ENCODE measurements at places on chromosomes 7 and 10. TPM values are rescaled to one million over a fixed set of nuclear protein-coding genes. Genes with fewer than 3 reads are reported as not detected.

Gene POLL
- 9.8 TPM for total RNA-seq

Gene KCND2
- total RNA-seq = 5.0 TPM

Gene EPHB6
- under 0.01 TPM for total RNA-seq

Gene CYP2E1
- total RNA-seq = 0.52 TPM

Gene MOGAT3
- total RNA-seq = not detected

Gene SLC16A12
- total RNA-seq = 0.16 TPM

Gene GIMAP4
- not detected for total RNA-seq

Gene SPDYE1
- total RNA-seq = under 0.01 TPM

Gene RAMP3
- 0.17 TPM for total RNA-seq

Gene SLC26A3
- total RNA-seq = not detected

Gene CYP26A1
- not detected for total RNA-seq

Gene PPP1R9A
- total RNA-seq = 0.60 TPM

Gene RPEL1
- under 0.01 TPM for total RNA-seq

Gene TBC1D12
- 9.2 TPM for total RNA-seq

Gene ASIC3
- not detected for total RNA-seq

Gene SMO
- 8.7 TPM for total RNA-seq

Gene CC2D2B
- not detected for total RNA-seq

Gene CNPY1
- not detected for total RNA-seq

Gene GATA3
- not detected for total RNA-seq

Gene ATG9B
- under 0.01 TPM for total RNA-seq

Gene URGCP
- total RNA-seq = 27.0 TPM

Gene OR9A2
- not detected for total RNA-seq

Gene LRIT1
- not detected for total RNA-seq

Gene ZNF425
- total RNA-seq = 6.3 TPM

Gene ASB10
- total RNA-seq = not detected

Gene INMT
- 14.3 TPM for total RNA-seq

Gene AS3MT
- 8.1 TPM for total RNA-seq

Gene NKX2-3
- not detected for total RNA-seq

Gene KLHDC10
- total RNA-seq = 22.5 TPM

Gene PPP1R17
- total RNA-seq = under 0.01 TPM

Gene ATP6V0A4
- total RNA-seq = not detected
